ENCODE measurements at places on chromosomes 5 and 9.

- no peak for DNase-seq
These were observed 142.6 kb downstream of the OR2K2 start for GRCh38 chr9:111187376-111187775.

- DNase-seq = no peak
These were observed 6.3 kb upstream of the IL5 start for GRCh38 chr5:132549576-132549975.

GRCh38 chr5:74392711-74393351 lies 247.7 kb downstream of the ENC1 start:
- no peak for DNase-seq

- no peak for DNase-seq
These were observed 44.0 kb downstream of the TMOD1 start for GRCh38 chr9:97545486-97545885.

DNA sequence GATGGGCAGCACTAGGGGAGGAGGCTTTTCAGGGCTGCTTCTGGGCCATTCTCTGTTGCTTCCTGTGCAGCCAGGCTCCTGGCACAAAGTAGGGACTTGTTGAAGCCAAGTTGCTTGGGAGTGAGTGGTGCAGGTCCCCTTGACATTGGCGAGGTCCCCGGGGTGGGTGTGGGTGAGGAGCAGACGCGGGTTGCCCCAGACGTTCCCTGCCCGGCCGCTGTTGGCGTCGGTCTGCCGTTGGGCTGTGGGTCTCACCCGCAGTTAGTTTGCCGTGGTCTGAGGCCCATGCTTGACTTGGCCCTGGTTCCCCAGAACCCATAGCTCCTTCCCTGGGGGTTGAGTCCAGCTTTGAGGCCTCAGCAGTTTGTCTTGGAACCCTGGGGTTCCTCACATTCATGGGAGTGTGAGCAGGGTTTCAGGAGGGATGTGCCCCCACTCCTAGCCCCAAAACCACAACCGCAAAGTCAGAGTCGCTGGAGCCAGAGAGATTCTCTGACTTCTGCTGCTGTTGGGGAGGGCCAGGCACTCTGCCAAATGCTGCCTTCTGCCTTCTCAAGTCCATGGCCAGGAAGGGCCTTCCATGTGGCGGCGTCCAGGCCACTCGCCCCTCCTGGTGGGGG lies 77.5 kb downstream of the RXRA start:
- DNase-seq = no peak

Measured in NCI-H460 (cell line).